ENCODE measurements at places on chromosomes 4 and X. TPM values are rescaled to one million over a fixed set of nuclear protein-coding genes. Genes with fewer than 3 reads are reported as not detected.

MSN gene
- total RNA-seq, result 156 TPM

- no peak for DNase-seq
Measured at GRCh38 chr4:2258091-2259035, 3.5 kb downstream of the MXD4 start.

LGI2 gene
- total RNA-seq, result 19.7 TPM

FGF13 gene
- 129 TPM for total RNA-seq

DNA sequence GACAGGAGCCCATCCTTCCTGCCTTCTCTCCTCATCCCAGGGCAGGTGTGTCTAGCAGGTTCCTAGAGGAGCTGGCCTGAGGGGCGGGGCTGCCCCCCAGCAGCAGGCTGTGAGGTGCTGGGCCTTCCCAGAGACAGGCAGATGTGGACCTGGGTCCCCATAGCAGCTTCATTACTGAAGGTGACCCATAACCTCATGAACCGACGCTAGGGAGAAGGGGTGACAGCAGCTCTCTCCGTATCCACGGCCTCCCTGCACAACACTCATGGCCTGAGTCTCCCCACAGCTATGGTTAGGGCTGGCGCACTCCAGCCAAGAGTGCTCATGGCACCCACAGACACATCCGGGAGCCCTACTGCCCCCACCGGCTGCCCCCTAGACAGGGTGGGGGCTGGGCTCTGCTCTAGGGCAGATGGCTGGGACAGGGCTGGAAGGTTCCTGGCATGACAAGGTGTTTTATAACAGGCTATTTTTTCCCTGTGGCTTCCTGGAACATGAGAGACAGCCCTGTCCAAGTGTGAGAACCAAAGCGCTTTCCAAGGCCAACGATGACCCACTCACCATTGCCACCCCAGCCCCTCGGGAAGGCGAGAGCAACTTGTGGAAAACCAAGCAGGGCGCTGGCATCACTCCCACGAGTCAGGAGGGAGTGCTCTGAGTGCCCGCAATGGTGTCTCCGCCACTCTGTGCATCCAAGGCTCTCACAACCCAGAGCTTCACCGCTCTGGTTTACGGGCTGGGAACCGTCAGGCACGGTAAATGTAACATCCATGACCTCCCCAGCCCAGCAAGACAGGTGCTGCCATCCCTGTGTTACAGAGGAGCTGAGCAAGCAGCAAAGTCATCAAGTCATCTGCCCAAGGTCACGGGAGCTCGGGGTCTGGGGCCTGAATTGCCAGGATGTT lies 59.8 kb downstream of the ACOX3 start:
- DNase-seq, result no peak

- no peak for DNase-seq
Measured at GRCh38 chr4:42398171-42398870, 1.0 kb downstream of the SHISA3 start.

DNA sequence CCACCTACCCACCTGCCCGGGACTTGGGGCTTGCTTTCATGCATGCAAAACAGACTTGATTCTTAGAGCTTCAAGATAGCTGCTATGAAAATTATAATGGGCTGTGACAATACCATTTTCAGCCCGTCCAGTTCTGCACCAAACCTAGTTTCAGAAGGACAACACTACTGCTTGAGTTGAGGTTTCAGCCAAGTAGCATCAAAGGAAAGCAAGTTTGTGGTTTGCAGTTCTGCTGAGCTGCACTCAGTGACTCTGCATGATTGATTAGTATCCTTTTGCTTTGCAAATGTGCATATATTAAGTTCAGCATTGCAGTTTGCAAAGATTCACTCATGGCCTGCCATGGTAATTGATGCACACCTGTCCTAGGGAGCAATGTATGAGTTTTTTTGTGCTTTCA lies 442.7 kb downstream of the RPA4 start:
- DNase-seq, result no peak

IQCM gene
- total RNA-seq, result not detected
